ENCODE measurements at places on chromosomes 6 and 20. TPM values are rescaled to one million over a fixed set of nuclear protein-coding genes. Genes with fewer than 3 reads are reported as not detected.

GRCh38 chr6:71544028-71544427 lies 255.4 kb downstream of the OGFRL1 start:
- DNase-seq, result no peak

- no peak for DNase-seq
These were observed 20.7 kb downstream of the EBF4 start for GRCh38 chr20:2713285-2713684.

- no peak for DNase-seq
These were observed 72.0 kb downstream of the EFCAB8 start for GRCh38 chr20:32930701-32931100.

- no peak for DNase-seq
These were observed 331.8 kb downstream of the EPHA7 start for GRCh38 chr6:93087606-93088005.

- DNase-seq, result no peak
These were observed 61.6 kb downstream of the SRC start for GRCh38 chr20:37407573-37408002.

BACH2 gene
- total RNA-seq, result 49.2 TPM

MUC21 gene
- total RNA-seq, result not detected

CLVS2 gene
- not detected for total RNA-seq

ARMC12 gene
- 1.6 TPM for total RNA-seq

FAM217A gene
- not detected for total RNA-seq

DNA sequence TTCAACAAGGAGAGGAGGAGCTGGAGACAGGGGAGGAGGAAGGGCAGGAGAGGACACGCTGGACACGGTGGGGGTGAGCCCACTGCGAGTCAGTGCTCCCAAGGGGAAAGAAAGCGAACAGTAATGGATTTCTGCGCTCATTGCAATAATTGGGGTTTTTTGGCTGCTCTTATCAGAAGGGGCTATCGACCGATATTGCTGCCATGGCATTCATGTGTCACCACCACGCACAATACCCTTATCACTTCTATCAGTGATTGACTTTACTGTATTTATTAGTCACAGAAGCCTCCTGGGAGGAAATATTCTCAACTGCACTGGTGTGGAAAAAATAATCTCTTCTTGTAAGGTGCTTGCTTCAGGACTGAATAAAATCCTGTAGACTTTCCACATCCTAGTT lies 55.8 kb downstream of the CEP43 start:
- DNase-seq, result no peak

- no peak for DNase-seq
These were observed 293.7 kb upstream of the TCF21 start for GRCh38 chr6:133595111-133595761.

DSP gene
- total RNA-seq, result 0.12 TPM

DNA sequence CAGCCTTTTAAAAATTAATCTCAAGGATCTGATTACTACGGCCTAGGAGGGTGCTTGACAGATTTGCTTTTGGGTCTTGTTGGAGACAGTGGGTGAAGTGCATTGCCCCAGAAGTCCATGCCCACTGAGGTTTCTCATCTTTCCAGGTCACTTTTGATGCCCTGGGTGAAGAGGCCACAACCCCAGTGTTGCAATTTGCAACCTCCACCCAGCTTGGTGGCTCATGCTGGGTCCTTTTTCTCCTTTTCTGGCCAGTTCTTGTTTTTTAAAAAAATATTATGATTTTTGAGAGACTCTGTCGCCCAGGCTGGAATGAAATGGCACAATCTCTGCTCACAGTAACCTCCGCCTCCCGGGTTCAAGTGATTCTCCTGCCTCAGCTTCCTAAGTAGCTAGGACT lies 9.4 kb downstream of the STX11 start:
- DNase-seq, result no peak

CDH26 gene
- total RNA-seq, result 1.6 TPM

All from activated CD4-positive, alpha-beta memory T cell treated with anti-CD3 and anti-CD28 coated beads for 36 hours (primary cell).